ENCODE measurements at places on chromosomes 6 and 20.
A peak's percentile ranks its signal among the peaks of the same experiment; 100 is the strongest.

- no peak for DNase-seq
These were observed 367.3 kb downstream of the UTRN start for GRCh38 chr6:144652292-144652891.

- no peak for DNase-seq
These were observed 76.9 kb downstream of the CD83 start for GRCh38 chr6:14194483-14194882.

- DNase-seq: no peak
These were observed 308.9 kb upstream of the THEMIS start for GRCh38 chr6:128209771-128210170.

- DNase-seq: no peak
These were observed 30.2 kb downstream of the CCDC170 start for GRCh38 chr6:151524059-151524458.

GRCh38 chr20:57117296-57117695, 149.1 kb downstream of the BMP7 start:
- no peak for DNase-seq

DNA sequence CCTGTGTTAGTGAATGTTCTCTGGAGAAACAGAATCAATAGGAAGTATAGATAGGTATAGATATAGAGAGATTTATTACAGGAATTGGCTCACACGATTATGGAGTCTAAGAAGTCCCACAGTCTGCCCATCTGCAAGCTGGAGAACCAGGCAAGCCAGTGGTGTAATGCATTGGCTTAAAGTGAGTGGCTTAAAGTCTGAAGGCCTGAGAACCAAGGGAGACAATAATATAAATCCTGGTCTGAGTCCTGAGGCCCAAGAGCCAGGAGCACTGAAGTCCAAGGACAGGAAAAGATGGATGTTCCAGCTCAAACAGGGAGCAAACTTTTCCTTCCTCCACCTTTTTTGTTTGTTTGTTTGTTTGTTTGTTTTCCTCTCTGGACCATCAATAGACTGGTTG, 131.2 kb upstream of the LRFN2 start:
- no peak for DNase-seq

DNA sequence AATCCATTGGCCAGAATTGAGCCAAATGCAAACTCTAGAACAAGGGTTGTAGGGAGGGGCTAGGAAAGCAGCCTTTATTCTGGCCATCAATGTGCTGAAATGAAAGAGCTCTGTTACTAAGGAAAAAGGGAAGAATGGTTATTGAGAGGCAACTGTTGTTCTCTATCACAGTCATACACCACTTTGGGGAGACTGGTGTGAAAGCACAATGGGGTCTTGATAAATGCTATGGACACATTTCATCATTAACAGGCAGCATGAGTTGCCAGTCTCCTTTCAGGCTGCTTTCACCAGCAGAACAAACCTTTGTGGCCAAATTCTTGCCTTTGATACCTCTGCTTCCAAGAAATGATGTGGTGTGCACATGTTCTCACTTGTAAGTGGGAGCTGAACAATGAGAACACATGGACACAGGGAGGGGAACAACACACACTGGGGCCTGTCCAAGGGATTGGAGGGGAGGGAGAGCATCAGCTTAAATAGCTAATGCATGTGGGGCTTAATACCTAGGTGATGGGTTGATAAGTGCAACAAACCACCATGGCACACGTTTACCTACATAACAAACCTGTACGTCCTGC, 86.2 kb downstream of the CDS2 start:
- no peak for DNase-seq

- no peak for DNase-seq
These were observed 451.7 kb downstream of the QKI start for GRCh38 chr6:163866192-163866591.

GRCh38 chr20:3045816-3046676, at the start of gene MRPS26:
TSS of gene MRPS26 (plus strand) at chr20:3046052. CDS start at chr20:3046069, 17 bp downstream.
- DNase-seq: peak; percentile 47

- no peak for DNase-seq
These were observed 29.1 kb downstream of the HLA-DPB1 start for GRCh38 chr6:33104887-33105286.

DNA sequence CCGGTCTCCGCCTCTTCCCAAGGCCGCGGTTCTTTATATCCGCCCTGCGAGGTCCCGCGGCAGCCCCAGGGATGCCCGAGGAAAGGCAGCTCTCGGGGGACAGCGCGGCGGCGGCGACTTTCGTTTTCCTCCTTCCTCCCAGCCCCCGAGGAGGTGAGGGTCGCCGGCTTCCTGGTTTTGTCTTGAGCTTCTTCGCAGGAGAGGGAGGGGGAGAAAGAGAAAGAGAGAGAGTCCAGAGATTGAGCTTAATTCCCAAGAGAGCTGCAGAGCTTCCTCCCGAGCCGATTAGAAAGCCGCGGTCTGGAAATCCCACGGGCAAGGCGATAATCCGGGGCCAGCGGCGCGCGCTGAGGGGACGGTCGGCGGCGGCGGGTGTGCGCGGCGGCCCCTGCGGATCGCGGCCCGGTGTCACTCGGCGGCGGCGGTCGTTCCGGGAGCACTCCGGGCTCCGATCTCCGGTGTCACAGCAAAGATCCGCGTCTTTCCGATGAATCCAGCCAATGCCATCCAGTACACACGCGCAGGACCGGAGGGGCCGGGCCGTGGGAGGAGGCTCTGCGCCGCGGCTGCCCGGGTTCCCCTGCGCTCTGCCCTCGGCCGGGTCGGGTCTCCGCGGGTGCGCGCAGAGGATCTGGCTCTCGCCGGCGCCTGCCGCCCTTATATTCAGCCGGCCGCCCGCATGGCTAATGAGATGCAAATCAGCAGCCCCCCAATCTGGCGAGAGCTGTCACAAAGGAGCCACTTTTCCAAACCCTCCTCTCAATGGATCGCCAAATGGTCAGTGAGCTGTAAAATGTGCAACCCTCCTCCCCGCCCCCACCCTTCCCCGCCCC, at the start of gene DLL1:
Gene DLL1, minus strand, starts transcription at position 783 of the 833 bp plus-strand sequence. CDS start 939 bp downstream, outside the sequence.
- no peak for DNase-seq

DNA sequence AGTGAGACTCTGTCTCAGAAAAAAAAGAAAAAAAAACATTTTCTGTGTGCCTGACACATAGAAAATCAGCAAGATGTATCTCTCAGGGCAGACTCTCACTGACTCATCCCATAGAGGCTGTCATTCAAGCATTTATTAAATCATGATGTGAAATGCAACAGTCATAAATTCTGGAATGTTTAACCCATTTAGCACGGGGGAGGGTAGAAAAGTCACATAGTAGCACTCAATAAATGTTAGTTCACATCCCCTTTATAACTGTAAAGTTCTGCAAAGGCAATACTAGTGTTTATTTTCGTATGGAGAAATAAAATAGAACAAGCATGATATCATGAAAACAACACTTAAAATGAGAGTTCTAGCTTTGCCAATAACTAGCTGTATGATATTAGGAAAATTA, 15.5 kb upstream of the CARMIL1 start:
- DNase-seq: peak; percentile 32

DNA sequence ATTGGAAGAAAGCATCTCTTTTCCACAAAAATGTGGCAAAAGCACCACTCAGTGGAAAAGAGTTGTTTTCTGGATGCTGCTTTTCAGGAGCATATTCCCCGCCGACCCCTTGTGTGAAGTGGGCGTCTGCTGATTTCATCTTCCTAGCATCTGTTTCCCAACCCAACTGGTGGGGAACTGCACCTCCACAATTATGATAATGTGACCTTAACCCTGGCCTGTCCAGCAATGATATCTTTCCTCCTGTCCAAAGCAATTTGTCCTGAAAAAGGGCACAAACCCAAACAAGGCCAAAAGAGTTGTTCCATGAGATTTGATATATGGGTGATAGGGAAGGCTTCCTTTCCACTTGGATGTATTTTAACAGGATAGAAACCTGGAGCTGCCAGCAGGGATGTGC, 7.3 kb upstream of the SMIM8 start:
- DNase-seq: no peak

DNA sequence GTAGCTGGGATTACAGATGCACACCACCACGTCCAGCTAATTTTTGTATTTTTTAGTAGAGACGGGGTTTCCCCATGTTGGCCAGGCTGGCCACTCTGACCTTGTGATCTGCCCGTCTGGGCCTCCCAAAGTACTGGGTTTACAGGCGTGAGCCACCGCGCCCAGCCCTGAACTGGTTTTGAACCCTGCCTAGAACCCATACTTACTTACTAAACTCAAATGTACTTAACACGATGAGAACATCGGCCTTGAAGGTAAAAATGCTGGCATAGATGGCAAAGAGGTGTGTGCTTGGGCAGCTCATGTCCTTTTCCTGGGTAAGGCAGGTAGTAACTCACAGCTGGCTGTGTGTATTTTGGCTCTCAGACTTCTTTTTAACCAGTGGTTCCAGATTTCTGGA, 3.2 kb upstream of the ARMC12 start:
- no peak for DNase-seq

DNA sequence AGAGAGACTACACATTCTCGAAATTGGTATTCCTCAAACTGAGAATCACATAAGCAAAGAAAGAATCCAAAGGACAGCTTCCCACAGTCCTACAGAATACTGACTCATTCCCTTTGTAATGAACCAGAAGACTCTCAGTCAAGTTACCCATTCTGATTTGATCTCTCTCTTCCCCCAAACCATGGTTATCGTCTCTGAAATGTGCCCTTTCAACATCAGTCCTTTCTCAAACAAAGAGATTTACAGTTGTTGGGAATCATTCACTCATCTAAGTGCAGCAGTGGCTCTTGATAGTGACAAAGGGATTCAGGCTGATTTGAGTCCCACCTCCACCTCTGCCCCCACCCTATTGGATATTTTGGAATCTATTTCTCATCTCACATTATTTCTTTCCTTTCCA, 15.0 kb upstream of the RSPO3 start:
- no peak for DNase-seq

- DNase-seq: no peak
These were observed 1.3 kb downstream of the SOBP start for GRCh38 chr6:107491138-107491609.

DNA sequence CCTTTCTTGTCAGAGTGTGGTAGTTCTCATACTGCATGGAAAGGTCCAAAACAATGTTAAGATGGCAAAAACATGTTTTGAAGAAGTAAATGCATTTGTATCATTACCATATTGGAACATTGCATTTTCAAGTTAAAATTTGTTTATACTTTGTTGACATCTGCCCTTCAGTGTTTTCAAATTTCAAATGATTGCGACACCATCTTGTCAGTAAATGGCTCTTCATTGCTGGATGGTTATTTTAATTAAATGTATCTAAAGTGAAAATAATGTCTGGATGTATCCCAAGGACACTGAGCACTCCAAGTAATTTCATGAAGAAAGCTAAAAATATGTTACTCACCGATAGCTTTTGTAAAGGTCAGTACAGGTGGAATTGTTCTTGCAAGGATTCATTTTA, 761.6 kb downstream of the EYS start:
- DNase-seq: no peak

- DNase-seq: no peak
These were observed 155.6 kb downstream of the OGFRL1 start for GRCh38 chr6:71444222-71444621.

DNA sequence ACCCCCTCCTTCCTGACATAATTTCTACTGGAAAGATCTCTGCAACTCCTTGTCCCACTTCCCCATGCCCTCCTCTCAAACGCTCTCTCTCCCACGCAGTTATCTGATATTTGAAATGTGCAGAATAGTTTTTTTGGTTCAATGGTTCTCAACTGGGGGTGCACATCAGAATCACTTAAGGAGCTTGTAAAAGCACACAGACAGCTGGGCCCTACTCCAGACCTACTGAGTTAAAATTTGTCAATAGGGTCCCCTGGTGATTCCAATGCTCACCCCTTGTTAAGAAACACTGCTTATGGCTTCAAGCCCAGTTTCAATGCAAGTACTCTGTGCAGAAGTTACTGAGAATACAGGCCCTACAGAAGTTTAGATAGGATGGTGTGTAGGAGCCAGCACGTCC, 45.2 kb upstream of the KCNK16 start:
- DNase-seq: no peak

- no peak for DNase-seq
These were observed 158.1 kb upstream of the ZNF217 start for GRCh38 chr20:53751620-53752318.

DNA sequence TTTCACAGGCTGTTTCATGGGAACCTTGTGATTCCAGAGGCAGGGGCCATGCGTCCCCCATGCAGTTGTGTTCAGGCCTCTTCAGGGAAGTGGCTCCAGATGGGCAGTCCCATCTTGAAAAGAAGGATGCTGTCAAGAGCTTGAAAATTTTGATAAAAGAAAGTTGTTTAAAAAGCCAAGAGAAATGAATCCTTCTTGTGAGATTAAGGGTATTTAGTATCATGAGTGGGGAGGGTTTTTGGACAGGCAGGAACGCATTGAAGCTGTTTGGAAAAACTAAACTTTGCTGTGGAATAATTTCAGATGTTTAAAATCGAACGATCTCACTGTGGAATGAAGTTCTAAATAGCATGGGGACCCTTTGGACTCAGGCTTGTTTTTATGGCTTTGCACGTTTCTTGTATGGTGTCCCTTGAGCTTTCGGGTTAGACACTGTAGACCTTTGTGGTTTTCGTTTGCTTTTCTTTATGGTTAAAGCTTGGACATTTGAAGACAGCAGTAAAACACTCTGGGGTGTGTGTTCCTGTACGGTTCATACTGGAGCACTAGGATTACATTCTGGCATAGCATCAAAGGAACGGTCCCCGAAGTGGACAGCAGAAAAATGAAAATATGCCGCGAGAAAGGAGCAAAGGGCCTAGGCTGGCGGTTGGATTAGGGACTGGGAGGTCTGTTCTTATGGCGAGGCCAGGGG, 18.2 kb downstream of the KIF25 start:
- no peak for DNase-seq

DNA sequence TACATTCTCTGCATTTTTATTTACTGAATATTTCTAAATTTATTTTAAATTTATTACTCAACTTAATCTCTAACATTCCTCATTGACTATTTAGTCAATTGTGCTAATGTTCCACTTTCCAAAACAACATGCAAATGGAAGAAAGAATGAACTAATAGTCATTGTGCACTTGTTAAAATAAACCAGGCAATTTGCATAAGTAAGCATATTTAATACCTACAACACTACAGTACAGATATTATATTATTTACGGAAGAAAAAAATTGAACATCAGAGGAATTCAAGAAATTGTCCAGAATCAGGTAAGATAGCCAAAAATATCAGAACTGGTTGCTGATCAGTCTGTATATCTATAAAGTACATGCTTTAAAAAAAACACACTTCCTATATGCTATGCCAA, 320.5 kb downstream of the CENPW start:
- DNase-seq: no peak

DNA sequence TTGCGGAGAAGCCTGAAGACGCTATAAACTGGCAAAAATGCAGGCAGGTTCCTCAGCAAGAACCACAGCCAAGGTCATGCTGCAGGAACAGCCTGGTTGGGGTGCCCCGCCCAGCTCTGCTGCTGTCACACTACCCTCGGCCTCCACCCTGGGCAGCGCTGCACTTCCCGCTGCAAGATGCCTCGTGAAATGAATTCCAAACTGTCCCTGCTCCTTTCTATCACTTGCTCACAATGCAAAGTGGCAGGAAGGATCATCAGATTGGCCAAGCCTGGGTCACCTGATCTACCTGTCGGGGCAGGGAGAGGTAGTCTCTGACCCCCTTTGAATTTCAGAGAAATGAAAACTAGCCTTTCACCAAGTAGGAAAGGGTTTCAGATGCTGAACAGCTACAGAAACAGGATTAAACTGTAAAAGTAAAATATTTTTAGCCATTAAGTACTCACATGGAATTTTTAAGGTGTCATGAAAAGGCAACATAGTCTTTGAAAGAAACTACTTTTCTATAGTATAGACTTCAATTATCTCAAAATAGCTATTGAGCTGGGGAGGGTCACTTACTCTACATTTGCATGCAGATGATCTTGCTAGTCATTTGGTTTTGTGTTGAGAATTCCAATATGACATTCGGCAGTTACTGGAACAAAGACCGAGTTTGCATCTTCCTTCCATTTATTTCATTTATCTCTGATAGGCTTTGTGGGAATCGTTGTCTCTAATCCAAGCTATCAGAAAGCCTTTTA, 236.4 kb upstream of the ASCC3 start:
- DNase-seq: no peak

All from amniotic stem cell (primary cell).